Suprapubic skin (tissue), 4 donors: ENCODE measurements at places on chromosomes 11 and 22. TPM values are rescaled to one million over a fixed set of nuclear protein-coding genes. Genes with fewer than 3 reads are reported as not detected.

The CRYBA4 gene
- total RNA-seq, result not detected

The PRG3 gene
- not detected for total RNA-seq

The PICALM gene
- 194 TPM for total RNA-seq

The CBX6 gene
- 19.2 TPM for total RNA-seq

The SCGB1A1 gene
- not detected for total RNA-seq

The C2CD2L gene
- total RNA-seq, result 21.3 TPM

- no peaks in the 10 kb centered on the region for H3K27me3 ChIP-seq
- H3K4me3 ChIP-seq, result no peak overlapping the region
- H3K27ac ChIP-seq, result no peak overlapping the region
- DNase-seq, result no peak
Observed at GRCh38 chr11:106152824-106153223, 75.4 kb downstream of the AASDHPPT start.

DNA sequence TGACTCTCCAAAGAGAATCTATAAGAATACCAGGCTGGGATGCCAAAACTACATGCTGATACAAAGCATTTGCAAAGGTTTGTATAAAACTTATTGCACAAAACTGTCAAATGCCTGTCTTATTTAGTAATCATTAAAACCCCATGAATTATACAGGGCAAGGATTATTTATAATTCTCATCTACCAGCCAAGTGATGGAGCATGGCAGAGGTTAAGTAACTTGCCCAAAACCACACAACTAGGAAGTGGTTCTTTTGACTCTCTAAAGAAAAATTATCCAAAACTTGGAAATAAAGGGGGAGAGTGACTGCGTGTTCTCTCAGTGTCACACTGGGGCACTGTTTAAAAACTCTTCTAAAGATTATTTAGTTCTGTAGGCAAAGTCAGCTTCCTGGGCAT, 17.4 kb upstream of the CLMP start:
- no peak overlapping the region for H3K27ac ChIP-seq
- DNase-seq, result no peak
- H3K27me3 ChIP-seq, result peaks cover 21% of the 10 kb centered on the region
- H3K4me3 ChIP-seq, result no peak overlapping the region

DNA sequence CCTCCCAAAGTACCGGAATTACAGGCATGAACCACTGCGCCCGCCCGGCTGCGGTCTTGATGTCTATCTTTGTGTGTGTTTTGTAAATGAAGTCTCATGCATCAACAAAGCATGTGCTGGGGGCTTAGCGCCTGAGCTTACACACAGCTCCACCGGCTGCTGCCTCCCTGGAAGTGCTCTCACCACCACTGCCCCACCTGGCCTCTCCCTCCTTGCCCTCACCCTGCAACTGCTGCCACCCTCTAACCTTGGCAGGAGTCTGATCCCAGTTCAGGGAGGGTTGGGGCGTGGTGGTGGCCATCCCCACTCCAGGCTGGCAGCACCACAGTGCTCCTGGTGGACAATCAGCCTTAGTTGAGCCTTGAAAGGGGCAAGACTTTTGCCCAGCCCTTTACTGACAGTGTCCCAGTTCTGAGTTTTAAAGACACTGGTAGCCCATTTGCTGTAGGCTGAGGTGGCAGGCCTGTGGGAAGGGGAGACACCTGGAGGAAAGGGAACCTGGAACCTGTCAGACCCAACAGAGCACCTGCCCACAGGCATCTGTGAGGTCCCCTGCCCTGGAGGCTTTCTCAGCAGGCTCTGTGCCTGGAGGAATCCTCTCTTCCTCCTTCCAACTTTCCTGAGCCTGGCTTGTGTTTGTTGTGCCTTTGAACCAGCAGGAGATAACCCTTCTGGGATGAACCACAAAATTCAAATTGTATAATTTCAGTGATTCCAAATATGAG, 42.4 kb upstream of the WEE1 start:
- DNase-seq, result no peak
- H3K4me1 ChIP-seq, result peaks cover 67% of the 10 kb centered on the region
- H3K27ac ChIP-seq, result no peak overlapping the region
- no peak overlapping the region for H3K4me3 ChIP-seq

DNA sequence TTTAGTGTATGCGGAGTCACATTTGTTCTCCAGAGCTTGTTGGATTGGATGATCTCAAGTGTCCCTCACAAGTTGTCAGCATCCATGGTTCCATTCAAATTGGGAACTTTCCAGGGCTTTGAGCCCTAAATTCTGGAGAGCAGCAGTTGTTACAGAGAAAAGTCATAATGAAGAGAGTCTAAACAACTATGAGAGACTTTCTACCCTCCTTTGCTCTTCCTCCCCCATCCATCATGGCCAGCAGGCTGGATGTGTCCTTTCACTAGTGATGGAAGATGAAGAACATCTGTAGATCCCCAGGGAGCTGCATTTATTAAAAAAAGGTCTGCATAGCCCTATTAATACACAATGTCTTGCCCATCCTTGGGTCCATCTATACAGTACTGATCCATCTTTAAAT, 129.6 kb upstream of the TIMP3 start:
- peaks cover 15% of the 10 kb centered on the region for H3K4me1 ChIP-seq
- H3K27ac ChIP-seq, result no peak overlapping the region
- H3K27me3 ChIP-seq, result no peaks in the 10 kb centered on the region

GRCh38 chr11:44379141-44380008, 69.4 kb upstream of the ALX4 start:
- H3K27ac ChIP-seq, result no peak overlapping the region
- H3K36me3 ChIP-seq, result no peaks in the 10 kb centered on the region
- peak; percentile 37 for DNase-seq
- H3K4me1 ChIP-seq, result no peaks in the 10 kb centered on the region

DNA sequence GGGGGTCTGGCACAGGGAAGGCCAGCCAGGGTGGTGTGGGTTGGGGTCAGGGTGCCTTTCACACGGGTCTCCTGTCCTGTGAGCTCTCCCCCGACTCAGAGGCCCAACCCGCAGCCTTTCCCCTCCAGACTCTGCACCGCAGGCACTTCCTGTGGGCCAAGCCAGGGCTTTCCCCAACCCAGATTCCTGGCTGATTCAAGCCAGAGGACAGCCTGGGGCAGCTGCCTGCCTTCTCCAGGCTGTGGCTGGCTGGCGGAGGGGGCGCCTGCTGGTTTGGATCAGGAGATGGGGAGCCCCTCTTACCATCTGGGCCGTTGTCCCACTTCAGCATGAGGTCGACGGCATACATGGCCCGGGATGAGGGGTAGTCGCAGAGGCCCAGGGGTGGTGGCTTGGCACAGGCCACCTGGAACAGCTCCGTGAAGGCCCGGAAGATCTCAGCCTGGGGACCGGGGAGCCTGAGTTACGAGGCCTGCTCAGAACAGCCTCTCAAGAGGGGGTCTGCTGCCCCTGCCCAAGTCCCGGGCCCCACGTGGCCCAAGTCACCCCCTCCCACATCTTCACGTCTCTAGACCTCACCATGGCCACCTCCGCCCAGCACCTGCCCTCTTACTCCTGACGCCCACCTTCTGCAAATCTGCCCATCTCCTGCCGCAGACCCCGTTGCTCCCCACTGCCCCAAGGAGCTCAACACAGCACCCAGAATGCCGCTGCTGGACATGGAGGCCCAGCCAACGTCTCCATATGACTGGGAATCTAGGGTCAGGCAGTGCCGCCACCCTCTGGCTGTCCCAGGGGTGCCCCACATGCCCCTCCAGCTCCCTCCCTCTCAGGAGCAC, 17.3 kb downstream of the TSPO start:
- no peak overlapping the region for H3K4me3 ChIP-seq
- no peaks in the 10 kb centered on the region for H3K27me3 ChIP-seq
- H3K4me1 ChIP-seq, result peaks cover 25% of the 10 kb centered on the region
- no peak for DNase-seq
- peaks cover 63% of the 10 kb centered on the region for H3K36me3 ChIP-seq

DNA sequence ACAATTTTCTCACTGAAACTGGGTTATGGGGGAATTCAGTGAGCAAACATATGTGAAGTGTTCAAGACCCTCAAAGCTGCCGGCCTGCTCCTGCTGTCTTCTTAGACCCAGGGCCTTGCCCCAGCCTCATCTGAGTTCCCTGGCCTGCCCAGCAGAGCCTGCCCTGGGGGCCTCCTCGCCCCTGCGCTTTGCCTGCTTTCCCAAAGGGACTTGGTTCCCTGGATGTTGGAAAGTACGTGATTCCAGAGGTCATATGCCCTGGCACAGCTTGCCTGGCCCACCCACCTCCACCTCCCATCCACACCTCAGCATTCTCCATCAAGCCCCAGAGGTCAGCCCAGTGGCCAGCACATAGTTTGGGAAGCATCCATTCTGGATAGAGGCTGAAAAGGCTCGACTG, 13.7 kb upstream of the POU2F3 start:
- peaks cover 52% of the 10 kb centered on the region for H3K4me1 ChIP-seq
- DNase-seq, result no peak
- no peaks in the 10 kb centered on the region for H3K27me3 ChIP-seq
- H3K36me3 ChIP-seq, result peaks cover 13% of the 10 kb centered on the region
- H3K27ac ChIP-seq, result peak overlapping the region; percentile 70

GRCh38 chr11:124238512-124238911, 2.4 kb upstream of the OR8G1 start:
- H3K4me3 ChIP-seq, result no peak overlapping the region
- H3K4me1 ChIP-seq, result no peaks in the 10 kb centered on the region
- H3K36me3 ChIP-seq, result no peaks in the 10 kb centered on the region
- no peak for DNase-seq
- no peaks in the 10 kb centered on the region for H3K27me3 ChIP-seq
